NCI-H345 (cell line): ENCODE measurements at places on chromosomes 5 and 9.

DNA sequence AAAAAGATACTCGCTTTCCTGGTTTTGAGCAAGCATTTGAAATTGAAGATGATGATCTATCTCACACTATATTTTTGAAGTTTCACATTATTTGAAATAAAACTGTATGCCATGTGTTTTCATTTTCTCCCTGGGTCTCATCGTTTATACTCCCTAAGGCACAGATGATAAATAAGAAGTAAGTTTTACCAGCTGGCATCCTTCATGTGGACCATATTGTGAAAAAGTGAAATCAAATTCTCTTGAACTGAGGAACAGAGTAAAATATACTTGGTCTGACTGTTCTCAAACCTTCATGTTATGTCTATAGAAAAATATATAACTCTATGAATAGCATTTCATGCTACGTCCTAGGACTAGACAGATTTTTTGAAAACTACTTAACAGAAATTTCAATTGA lies 1600.9 kb upstream of the C9orf72 start:
- no peak for DNase-seq

- no peak for DNase-seq
Measured at GRCh38 chr5:173714551-173715428, 98.3 kb upstream of the BOD1 start.

DNA sequence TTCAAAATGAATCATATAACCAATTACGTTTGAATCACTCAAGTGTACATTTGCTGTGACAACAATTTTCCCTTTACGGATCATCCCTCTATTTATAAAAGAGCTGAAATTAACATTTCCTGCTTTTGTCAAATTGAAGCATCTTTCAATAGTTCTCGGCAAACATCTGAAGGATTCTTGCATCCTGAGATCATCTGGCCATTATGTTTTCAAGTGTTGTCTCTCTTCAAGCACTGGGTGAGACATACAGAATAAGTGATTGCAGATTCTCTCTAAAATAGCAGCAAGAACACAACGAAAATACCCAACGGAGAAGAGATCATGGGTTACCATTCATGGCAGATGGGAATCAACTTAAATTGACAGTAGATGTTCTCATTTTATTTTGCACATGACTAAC lies 283.4 kb upstream of the GRAMD2B start:
- DNase-seq: peak; percentile 15

DNA sequence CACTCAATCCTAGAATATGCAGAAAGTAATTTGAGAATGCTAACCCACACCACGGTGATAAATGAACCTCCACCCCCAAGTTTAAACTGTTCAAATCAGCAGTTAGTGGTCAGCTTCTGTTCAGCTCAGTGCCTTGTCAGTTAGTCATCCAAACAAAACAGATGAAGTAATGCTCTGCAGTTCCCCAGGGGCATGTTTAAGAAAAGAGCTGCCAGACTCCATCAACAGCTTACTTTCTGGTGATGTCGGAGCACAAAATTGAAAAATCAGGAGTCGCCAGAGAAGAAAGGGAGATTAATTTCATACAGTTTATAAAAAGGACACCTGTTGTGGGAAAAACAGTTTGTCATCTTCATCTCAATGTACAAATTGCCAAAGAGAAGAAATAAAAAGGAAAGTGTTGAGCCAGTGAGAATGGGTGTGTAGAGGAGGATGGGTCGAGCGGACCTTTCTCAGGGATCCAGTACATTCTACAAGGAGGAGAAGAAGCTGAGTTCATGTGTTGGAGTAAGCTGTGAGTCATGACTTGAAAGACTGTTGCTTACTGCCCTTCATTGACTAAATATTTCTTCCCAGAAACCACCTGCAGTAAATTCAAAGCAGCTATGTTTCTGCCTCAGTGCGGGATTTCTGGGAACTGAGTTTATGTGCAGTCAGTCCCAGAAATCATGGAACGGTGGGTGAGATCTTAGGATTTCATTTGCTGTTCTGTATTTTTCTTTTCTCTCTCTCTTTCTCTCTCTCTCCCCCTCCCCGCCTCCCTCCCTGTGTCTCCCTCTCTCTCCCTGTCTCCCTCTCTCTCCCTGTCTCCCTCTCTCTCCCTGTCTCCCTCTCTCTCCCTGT lies 13.7 kb downstream of the TRIO start:
- DNase-seq: no peak

DNA sequence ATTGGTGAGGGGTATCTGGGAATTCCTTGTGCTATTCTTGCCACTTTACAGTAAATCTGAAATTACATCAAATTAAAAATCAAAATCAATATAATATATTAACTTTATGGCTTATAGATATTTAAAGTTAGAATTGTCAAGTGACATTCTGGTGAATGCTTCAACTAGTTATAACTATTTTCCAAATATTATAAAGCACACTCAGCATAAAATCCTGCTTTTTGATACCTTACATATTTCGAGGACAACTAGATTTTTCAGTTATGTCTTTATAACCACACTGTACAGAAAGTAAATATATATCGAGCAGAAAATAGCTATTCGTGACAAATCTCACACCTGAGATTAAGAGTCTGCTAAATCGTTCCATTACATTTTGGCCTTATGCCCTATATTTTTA lies 210.2 kb downstream of the PDE4D start:
- no peak for DNase-seq

GRCh38 chr5:144237851-144238250 lies 67.2 kb downstream of the KCTD16 start:
- DNase-seq: no peak

DNA sequence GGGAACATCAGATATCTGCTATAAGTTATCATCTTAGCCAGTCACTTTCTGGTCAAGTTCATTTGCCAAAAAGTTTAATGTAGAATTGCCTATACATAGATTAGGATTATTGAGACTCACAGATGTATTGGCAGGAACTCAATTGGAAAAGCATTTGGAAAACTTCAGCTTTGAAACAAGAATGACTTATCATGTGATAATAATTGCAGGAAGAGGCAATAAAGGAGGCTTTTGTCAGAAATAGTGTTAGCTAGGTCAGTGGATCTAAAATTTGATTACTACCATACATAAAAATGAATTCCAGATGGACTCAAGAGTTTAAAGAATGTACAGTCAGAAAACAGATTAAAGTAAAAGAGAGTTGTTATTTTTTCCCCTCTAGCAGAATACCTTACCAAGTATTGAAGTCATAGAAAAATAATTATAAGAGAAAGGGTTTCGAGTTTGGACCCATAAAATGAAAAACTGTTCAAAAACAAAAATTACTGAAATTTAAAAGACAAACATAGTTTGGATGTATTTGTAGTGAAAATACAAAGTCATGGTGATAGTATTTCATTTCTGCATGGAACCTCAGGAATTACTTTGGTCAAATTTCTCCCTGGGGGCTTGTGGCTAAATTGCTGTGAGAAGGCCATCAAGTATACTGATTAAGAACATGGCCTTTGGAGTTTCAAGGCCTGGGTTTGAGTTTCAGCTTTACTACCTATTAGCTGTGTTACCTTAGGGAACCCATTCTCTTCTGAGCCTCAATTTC lies 159.9 kb downstream of the TMEM38B start:
- DNase-seq: no peak

GRCh38 chr5:61120534-61120933 lies 41.7 kb downstream of the SMIM15 start:
- no peak for DNase-seq
